ENCODE measurements at places on chromosomes 2 and 18. TPM values are rescaled to one million over a fixed set of nuclear protein-coding genes. Genes with fewer than 3 reads are reported as not detected.

Gene PFN4
- total RNA-seq: 0.33 TPM

Gene GATA6
- 1.0 TPM for total RNA-seq

Gene PAX3
- total RNA-seq: not detected

Gene TUBA4A
- 67.0 TPM for total RNA-seq

Gene ANTXR1
- total RNA-seq: 23.3 TPM

Gene MROH2A
- 0.50 TPM for total RNA-seq

Gene ARHGEF33
- 0.33 TPM for total RNA-seq

Gene SALL3
- not detected for total RNA-seq

Gene TFCP2L1
- total RNA-seq: 50.5 TPM

Gene LRRTM4
- not detected for total RNA-seq

All from mammary epithelial cell (primary cell).